Stimulated activated CD8-positive, alpha-beta memory T cell treated with anti-CD3 and anti-CD28 coated beads, Interleukin-4, amount 100 ng/mL, for 1 hour (primary cell): ENCODE measurements at places on chromosomes 1 and 21.

- peak; percentile 71 for DNase-seq
Observed at GRCh38 chr1:165697881-165698760, at the start of gene ALDH9A1. ALDH9A1 (minus strand) TSS chr1:165698562; CDS start chr1:165698558, 4 bp downstream.

GRCh38 chr1:61612602-61613001 lies 112.3 kb downstream of the TM2D1 start:
- DNase-seq, result no peak

DNA sequence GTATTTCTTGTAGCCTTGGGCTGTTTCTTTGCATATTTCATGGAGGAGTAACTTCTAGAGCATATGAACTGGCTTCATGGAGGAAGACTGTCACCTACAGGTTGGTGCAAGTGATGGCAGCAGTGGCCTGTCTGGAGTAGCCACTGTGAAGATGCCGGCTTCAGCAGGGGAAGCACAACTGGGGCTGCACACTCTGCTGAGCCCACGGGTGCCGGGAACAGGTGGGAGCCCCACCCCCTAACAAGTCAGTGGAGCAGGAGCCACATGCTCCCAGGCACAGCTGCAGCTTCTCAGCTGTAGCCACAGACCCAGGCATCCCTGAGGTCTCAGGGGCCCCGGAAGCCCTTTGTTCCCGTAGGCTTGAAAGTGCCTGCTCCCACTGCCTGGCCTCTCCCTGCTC lies 43.2 kb upstream of the C1orf185 start:
- DNase-seq, result no peak

DNA sequence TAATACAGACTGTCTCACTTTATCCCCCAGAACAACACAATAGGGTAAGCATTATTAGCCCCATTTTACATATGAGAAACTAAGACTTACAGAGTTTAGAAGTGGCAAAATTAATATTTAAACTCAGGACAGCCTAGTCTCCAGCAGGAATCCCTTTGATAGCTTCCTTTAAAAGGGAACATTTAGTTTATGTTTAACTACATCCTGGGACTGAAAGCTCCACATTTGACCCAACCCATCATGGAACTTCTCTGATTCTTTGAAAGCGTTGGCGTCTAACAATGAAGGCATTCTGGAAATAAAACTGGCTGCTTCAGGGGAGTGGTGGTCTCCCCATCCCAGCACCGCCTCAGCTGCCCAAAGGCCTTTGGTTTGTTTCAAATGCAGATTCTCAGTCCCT lies 250.6 kb upstream of the NFIA start:
- no peak for DNase-seq

DNA sequence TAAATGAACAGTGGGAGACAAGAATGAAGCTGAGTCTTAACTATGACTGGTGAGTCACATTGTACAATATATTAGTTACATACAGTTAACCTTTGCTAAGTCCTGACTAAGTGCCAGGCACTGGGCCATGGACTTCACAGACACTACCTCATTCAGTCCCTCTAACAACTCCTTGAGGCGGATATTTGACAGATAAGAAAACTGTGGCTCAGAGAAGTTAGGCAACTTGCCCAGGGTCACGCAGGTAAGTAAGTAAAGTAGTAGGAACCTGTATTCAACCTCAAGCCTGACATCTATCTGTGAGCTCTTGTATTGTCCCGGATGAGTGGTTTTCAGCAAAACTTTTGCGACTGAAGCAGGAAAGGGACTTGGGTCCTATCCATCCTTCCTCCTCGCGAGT lies 62.1 kb downstream of the GNG12 start:
- no peak for DNase-seq

GRCh38 chr1:215584389-215584788 lies 17.3 kb downstream of the KCTD3 start:
- no peak for DNase-seq

- DNase-seq, result no peak
Observed at GRCh38 chr1:212237651-212238050, 47.6 kb upstream of the PPP2R5A start.

DNA sequence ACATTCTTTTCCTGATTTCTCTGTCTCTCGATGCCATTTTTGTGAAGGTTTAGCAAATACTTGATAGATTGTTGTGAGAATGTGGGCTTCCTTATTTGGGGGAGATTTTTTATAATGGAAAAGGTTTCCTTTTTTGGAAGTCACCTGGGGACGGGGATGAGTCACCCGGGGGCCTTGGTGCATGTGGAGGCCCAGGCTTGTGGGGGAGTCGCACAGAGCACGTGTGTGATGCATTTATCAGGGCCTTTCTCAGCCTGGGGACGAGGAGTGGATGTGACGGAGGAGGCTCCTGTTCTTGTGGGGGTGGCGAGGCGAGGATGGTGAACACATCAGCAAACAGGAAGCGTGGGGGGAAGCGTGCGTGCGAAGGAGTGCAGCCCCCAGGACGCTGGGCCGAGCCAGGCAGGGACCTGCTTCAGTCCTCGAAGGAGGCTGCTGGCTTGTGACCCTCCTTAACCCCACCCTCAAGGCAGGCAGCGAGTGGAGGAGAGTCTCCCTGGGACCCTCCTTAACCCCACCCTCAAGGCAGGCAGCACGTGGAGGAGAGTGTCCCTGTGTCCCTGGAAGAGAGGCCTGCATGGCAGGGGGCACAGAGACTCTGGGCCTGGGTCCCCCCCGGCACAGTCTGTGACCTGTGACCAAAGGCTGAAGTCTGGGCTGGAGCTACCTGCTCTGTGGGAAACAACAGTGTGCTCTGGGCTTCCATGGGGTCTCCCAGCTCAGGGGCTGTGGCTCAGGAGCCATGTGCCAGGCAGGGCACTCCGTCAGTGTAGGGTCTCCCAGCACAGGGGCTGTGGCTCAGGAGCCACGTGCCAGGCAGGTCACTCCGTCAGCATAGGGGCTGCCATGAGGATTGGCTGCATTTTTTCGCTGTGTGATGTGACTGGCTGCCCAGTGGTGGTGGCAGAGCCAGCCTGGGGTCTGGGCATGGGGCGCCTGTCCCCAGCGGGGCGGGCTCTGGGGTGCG lies 57.2 kb downstream of the AGPAT3 start:
- no peak for DNase-seq

- no peak for DNase-seq
Observed at GRCh38 chr1:150141452-150141851, 8.3 kb upstream of the PLEKHO1 start.

DNA sequence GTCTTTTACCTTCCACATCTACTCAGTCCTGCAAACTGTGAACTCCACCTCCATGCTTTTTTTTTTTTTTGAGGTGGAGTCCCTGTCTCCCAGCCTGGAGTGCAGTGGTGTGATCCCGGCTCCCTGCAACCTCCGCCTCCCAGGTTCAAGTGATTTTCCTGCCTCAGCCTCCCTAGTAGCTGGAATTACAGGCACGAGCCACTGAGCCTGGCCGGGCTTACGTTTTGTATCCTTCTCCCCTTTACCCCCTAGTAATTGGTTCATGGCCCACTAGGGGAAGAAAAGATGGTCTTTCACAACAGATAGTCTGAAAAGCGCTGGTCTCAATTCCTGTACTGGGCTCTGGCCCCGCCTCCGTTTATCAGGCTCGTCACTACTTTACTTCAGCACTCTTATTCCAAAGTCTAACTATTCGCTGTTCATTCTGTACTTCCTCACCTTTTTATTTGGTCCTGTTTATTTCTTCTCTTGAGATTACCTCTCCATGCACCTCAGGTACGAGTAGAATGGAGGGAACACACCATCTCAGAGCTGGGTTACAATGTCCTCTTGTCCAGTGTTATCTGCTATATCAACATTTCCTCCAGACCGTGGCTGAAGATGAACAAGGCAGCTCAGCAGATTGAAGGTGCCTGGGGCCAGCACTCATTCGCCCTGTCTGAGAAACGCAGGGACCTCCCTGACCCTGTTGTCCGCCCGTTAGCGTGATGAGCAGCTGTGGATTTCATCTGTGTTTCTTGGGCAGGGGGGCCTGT lies 16.2 kb downstream of the CNST start:
- DNase-seq, result no peak

DNA sequence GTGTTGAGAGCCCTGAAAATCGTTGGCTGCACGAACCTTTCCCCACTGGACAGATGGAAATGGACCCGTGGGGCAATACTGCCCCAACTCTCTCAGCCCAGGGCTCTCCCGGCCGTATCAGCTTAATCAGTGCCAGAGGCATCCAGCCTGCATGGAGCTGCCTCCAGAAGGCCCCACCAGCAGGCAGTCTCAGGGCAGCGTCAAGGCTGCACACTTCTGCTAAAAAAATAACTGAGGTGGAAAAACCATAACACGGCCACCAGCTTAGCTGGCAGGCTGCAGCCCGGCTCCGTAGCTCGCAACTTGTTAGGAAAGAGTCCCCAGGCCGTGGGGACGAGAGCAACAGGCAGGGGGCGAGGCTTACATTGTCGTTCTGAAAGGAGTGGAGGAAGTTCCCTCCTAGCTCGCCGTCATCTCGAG lies 27.9 kb downstream of the MRPL37 start:
- no peak for DNase-seq

DNA sequence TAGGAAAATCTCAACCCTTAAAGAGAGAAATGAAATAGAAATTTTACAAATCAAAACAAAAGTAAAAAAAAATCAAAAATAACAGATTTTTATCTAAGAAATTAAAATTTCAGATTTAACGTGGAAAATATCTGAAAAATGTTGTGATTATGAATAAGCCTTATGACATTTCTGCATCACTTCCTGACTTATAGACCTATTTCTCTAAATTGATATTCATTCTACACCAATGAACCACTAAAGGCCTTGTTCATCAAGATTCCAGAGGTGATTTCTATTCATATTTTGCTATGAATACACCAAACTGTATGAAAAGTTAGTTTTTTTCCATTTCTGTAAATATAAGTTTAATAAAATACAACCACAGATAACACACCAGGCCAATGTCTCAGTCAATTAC lies 261.5 kb downstream of the SMYD3 start:
- no peak for DNase-seq

DNA sequence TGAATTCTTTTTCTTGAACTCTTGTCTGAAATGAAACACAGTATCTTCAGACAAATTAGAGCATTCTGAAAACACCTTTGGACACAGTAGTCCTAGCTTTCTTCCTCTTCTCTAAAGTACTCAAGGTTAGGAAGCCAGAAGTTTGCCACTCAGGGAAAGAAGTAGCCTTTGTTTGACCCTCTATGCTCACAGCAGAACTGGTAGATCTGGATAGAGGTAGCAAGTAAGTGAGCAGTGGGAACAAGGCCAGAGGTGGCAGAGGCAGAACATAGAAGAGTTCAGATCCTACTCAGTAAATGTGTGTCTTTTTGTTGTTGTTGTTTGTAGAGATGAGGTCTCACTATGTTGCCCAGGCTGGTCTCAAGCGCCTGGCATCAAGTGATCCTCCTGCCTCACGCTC lies 7.4 kb upstream of the PIGR start:
- no peak for DNase-seq

DNA sequence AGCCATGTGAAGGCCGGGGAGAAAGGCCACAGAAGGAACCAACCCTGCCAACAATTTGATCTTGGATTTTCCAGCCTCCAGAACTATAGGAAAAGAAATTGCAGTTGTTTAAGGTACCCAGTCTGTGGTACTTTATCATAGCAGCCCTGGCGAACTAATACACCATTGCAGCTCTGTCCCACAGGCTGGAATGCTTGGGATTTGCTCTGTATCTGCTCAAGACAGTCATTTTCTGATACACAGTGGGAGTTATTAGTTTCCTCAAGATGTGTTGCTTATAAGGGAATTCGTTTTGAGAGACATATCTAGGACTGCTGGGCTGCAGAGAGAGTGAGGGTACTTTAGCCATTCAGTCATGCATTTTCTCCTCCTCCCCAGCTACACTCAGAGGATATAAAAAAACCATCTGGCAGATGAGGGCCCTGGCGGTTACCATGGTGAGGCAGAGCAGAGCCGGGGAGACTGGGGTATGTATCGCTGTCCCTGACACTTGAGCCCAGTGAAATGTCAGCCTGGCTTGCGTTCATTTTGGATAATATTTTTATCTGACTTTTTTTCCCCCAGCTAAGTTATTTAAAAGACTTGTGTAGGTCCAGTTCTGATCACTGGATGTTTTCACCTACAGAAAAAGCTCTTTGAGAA lies 104.6 kb downstream of the DIRAS3 start:
- DNase-seq, result no peak
